Fibroblast of skin of back (primary cell): ENCODE measurements at places on chromosomes 6 and 20.
A peak's percentile ranks its signal among the peaks of the same experiment; 100 is the strongest.

DNA sequence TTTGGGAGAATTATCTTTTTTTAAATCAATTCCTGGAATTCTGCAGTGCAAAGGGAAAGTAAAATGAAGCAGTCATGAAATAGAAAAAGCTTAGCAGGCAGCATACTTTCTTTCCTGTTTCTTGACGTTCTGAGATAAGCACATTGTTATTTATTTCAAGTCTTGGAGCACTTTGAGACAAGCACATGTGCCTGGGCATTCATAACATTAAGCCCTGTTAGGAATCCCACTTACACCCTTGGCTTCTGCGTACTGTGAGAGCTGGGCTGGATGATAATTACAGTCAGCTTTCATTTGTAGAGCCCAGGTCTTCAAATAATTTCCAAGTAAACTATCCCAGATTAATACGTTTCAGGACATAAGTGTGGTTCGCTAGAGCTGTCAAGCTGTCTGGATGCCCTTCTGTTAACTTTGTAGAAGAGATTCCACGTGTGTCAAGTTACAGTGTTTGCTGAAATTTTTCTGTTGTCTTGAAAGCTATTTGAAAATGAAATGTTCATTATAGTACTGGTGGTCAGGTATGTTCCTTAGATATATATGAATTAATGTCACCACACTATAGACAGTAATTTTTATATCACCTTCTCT lies 8.9 kb downstream of the FARS2 start:
- no peak for DNase-seq

DNA sequence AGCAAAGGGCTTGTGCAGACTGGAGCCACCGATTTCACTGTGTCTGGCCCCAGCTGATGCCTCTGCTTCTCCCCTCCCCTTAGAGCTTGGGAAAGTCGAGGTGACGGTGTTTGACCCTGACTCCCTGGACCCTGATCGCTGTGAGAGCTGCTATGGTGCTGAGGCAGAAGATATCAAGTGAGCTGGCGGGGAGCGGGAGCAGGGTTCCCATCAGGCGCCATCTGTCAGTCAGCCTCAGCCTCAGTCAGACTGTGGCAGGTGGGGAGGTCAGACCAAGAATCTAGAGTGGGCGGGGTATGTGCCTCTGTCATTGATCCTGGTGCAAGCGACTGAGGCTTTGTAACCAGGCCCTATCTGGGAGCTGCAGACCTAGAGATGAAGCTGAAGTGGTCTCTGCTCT lies 5.5 kb downstream of the ERGIC3 start:
- no peak for DNase-seq

DNA sequence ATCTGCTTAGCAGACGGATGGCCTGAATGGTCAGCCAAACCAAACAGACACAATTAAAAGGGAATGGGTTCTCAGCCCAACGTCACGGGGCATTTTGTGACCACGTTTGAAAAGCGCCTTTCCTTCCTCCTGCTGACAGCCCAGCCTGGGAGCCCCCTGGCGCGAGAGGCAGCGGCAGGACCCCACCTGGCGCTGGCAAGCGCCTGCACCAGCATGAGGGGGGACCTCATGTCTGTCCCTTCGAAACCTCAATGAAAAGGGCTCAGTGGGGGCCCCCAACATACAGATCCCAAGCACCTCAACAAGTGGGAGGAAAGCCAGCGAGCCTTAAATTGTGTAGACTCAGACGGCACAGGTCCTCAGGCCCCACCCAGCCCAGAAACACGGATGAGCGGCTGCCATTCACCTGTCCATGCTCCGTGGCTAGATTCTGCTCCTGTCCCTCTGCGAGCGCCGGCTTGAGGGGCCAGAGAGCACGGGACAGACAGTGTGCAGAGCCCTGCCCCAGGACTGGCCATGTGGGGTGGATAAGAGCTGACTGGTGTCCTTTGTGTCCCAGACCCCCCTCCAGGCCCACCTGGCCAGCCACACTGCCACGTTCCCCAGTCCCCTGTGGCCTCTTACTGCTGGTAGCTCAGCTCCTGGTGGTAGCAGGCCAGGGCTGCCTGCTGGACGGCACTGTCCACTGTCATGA lies 87.6 kb downstream of the NINL start:
- no peak for DNase-seq

DNA sequence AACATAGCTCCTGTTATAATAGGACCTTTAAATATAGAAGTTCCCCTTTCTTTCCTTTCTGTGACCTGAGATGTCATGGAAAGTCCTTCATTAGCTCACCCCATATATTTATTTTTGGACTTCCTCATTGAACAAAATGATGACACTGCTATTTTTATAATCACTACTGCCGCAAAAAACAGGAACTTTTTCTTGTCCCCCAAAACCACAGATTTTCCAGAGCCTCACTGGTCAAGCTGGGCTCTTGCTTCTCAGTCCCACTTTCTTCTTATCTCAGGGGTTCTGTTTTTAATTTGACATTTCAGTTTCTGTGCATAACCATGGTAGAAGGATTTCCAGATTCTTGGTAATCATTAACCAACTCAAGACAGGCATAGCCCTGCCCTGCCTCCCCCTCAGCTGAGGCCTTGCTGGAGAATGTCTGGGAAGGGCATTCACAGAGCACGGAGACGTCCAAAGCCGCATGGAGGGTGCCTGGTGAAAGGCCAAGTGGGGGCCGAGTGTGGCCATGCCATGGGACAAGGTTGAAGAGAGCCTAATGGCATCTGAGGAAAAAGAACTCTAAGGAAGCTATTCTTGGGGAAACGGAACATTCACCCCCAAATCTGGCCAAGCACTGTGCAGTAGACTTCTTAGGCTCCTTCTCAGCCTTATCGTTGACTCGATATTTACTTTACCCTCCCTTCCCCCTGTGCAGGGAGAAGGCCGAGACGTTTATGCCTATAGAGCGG lies 73.7 kb downstream of the EDN1 start:
- DNase-seq, result no peak

DNA sequence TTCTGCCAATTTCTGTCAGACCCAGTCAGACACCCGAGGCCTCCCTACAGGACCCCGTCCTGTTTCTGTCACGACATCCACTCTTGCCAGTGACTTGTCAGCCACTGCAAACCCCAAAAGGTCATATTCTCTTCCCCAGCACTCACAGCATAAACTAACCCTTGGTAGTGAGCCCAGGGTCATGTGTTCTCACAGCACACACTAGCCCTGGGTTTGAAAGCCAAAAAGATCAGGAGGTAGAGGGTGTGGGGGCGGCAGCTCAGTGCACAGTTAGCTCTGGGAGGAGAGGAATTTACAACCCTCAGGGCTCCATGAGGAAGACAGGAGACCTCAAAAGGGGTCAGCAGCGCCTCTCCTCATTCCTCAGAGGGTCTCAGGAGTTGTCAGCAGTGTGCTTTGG lies 9.9 kb upstream of the SNX9 start:
- DNase-seq, result no peak

DNA sequence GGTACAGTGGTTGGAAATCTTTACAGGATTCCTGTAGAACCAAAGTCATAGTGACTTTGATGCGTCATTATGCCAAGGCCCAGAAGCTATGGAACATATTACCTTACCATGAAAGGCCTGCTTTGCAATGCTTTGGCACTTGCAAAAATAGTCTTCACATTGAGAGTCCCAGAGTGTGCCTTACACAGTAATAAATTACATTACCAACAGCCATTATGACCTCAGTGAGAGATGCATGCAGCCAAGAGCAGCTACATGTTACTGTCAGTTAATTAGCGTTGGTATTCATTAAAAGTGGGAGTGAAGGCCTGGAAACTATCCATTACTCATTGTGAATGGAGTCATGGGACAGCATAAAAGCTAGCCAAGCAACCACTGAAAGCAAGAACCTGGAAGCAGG lies 39.2 kb upstream of the HDDC2 start:
- DNase-seq, result no peak

- no peak for DNase-seq
These were observed 400.1 kb downstream of the PLCB1 start for GRCh38 chr20:8532169-8532568.

DNA sequence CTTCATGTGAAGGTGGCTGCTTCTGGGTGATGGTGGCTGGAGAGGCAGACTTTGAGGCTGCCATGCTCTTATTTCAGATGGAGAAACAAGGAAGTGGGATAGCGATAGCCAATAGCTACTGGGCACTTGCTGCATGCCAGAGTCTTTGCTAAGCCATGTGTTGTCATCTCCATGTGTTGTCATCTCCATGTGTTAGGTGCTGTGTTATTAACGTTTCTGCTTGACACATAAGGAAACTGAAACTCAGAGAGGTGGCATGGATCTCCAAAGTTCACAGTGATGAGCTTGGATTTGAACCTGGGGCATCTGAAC lies 16.9 kb downstream of the KIAA1755 start:
- no peak for DNase-seq

DNA sequence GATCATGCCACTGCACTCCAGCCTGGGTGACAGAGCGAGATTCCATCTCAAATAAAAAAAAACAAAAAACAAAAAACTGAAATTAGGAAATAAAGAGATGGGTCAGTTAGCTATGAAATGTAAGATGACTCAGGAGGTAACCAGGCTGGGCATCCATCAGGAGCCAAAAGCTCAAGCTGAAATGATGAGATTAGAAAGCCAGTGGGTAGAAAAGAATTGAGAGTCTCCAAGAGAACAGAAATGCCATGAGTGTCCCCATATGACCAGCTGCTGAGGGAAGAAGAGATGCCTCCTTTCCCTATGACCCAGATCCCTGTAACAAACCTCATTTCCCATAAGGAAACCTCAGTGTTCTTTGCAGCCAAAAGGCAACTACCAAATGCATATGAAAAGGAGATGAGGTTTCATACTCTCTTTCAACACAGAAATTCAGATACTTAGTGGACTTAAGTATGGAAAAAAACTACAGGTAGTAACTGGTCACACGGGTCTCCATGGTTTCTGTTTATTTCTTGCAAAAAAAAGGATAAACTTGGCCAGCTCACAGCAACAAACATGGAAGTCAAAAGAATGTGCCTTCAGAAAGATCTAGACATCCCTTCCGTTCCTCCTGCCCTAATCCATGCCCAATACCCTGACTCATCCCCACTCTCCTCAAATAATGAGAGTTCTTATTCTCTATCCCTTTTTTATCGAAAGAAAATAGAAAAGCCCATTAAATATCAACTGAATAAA lies 8.1 kb downstream of the ARHGAP18 start:
- DNase-seq, result peak; percentile 81

DNA sequence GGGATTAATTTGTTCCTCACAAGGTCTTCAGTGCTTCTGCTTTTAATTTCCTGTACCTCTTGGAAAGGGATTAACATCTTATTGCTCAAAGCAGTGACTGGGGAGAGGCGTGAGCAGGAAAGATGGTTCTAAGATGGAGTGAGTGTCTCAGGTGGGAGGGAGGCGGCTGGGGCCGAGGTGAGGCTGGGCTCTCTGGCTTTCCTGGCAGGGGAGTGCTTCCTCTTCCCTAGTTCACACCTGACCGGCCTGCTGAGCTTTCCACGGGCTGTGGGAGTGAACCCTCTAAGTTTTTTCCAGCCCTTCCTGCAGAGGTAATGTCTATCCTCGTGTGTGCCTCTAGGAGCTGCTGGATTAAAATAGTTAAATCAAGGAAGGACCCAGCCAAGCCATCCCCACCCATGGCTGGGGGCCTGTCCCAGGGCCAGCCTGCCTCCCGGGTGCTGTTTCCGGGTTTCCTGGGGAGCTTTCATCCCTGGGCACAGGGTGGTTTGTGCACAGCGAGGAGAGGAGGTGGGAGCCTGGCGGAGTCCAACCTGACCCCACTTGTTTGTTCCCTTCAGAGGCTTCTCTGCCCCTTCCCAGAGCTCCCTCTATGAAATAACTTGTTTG lies 179.1 kb downstream of the TFAP2C start:
- DNase-seq, result no peak

DNA sequence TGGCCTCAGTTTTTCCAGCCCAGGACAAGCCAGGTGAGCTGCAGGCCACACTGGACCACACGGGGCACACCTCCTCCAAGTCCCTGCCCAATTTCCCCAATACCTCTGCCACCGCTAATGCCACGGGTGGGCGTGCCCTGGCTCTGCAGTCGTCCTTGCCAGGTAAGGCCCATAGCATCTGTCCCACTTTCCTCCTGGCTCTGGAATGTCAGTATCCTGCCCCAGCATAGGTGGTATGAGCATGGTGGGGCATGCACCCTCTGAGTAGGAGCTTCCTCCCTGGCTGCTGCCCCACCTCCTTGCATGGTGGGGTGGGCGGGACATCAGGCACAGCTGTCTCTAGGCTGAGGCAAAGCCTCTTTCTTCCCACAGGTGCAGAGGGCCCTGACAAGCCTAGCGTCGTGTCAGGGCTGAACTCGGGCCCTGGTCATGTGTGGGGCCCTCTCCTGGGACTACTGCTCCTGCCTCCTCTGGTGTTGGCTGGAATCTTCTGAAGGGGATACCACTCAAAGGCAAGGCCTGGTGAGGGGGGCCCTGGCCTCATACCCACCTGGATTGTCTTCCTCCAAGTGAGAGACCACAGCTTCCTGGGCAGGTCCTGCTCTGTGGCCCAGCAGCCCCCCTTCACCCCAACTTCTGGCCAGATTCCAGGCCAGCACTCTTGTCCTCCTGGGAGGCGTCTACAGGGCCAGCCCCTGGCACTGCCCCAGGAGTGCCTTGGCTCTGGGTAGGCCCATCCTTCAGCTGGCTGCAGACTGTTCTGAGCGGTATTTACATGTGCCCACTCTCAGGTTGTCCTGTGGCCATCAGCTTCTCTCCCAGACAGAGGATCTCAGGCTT lies 9.1 kb downstream of the PI16 start:
- no peak for DNase-seq

DNA sequence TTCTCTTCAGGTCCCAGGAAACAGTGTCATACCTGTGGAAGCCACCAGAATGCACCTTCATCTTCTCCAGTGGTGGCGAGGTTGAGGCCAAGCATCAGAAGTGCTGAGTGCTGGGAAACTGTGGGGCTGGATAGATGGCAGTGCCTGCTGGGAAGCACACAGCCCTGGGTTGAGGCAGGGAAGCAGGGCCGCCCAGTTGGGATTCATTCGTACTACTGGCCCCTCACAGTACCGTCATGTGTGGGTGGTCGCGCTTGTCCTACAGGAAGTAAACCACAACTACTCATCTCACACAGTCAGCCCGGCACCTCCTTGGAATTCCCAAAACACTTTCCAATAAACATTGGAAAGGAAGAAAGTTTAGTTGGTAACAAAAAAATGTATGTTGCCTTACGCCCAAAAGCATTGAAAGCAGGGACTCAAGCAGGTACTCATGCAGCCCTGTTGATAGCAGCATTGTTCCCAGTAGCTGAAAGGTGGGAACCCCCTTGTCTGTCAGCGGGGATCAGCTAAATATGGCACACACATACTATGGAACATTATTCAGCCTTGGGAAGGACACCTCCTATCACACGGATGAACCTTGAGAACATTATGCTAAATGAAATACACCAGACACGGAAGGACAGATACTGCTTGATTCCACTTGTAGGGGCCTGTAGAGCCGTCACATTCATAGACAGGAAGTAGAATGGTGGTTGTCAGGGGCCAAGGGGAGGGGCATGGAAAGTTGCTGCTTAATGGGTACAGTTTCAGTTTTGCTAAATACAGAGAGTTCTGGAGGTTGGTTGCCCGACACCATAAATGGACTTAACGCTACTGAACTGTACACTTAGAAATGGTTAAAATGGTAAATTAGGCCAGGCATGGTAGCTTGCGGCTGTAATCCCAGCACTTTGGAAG lies 162.7 kb downstream of the MTHFD1L start:
- DNase-seq, result no peak

DNA sequence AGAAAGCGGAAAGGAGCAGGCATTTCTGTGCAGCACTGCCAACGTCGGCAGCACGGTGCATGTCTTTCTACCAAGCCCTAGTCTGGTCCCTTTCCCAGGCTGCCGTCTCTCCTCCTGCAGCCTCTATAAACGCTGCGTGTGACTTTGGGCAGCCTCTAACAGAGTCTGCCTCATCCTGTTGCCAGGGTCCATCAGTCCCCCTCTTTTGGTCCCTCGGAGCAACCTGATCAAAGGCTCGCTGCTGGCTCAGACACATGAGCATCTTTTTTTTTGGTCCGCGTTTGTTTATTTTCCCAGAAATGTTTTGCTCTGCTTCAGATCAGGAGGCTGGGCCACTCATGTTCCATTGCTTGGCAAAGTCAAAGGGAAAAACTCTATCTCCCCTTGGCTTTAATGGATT lies 166.8 kb upstream of the CST7 start:
- no peak for DNase-seq
